ENCODE measurements at places on chromosomes 12 and 14. TPM values are rescaled to one million over a fixed set of nuclear protein-coding genes. Genes with fewer than 3 reads are reported as not detected.

GRCh38 chr14:61690982-61691381, 4.3 kb upstream of the HIF1A start:
- peaks cover 5% of the 10 kb centered on the region for H3K4me1 ChIP-seq
- H3K27me3 ChIP-seq, result no peaks in the 10 kb centered on the region
- no peak overlapping the region for H3K27ac ChIP-seq
- no peaks in the 10 kb centered on the region for H3K36me3 ChIP-seq
- no peak for DNase-seq

- H3K27me3 ChIP-seq, result no peaks in the 10 kb centered on the region
- DNase-seq, result no peak
- H3K4me1 ChIP-seq, result no peaks in the 10 kb centered on the region
Measured at GRCh38 chr12:59660148-59660547, 64.3 kb downstream of the SLC16A7 start.

DNA sequence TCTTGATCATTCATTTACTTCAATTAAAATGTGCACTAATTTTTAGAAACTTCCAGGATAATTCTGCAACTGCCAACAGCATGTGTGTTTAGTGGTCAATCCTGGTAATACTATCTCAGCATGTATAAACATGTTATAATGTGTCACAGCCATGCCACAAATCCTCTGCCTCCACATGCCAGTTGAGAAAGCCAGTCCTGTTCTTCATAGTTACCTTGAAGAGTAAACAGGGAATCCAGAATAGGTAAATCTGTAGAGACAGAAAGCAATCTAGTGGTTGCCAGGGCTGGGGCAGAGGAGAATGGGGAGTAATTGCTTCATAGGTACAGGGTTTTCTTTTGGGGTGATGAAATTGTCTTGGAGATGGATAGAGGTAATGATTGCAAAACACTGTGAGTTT, 85.9 kb downstream of the ARMH4 start:
- no peak overlapping the region for H3K4me3 ChIP-seq
- no peaks in the 10 kb centered on the region for H3K36me3 ChIP-seq
- no peaks in the 10 kb centered on the region for H3K27me3 ChIP-seq
- H3K27ac ChIP-seq, result no peak overlapping the region
- no peak for DNase-seq
- no peaks in the 10 kb centered on the region for H3K4me1 ChIP-seq

DNA sequence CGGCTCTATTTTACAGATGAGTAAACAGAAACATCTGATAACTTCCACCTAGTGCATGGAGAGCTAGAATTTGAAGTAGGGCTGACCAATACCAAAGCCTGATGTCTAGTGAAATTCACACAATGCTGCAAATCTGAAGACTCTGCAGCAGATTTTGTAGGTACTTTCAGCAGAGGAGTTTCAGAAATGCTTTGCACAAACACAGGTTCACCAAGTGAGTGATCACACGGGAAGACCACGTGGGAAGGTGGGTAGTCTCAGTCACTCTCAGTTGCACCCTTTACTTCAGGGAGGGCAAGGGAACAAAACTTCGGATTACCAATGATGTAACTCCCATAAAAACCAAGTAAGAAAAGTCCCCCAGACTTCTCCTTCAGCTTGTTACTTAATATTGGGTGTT, 63.3 kb upstream of the DAAM1 start:
- peaks cover 4% of the 10 kb centered on the region for H3K27me3 ChIP-seq
- no peak overlapping the region for H3K27ac ChIP-seq
- H3K4me1 ChIP-seq, result no peaks in the 10 kb centered on the region
- no peak for DNase-seq
- no peaks in the 10 kb centered on the region for H3K36me3 ChIP-seq

- no peaks in the 10 kb centered on the region for H3K4me1 ChIP-seq
- H3K27ac ChIP-seq, result no peak overlapping the region
- no peak for DNase-seq
- no peaks in the 10 kb centered on the region for H3K36me3 ChIP-seq
- H3K4me3 ChIP-seq, result no peak overlapping the region
Measured at GRCh38 chr12:113793250-113793649, 172.9 kb downstream of the RBM19 start.

DNA sequence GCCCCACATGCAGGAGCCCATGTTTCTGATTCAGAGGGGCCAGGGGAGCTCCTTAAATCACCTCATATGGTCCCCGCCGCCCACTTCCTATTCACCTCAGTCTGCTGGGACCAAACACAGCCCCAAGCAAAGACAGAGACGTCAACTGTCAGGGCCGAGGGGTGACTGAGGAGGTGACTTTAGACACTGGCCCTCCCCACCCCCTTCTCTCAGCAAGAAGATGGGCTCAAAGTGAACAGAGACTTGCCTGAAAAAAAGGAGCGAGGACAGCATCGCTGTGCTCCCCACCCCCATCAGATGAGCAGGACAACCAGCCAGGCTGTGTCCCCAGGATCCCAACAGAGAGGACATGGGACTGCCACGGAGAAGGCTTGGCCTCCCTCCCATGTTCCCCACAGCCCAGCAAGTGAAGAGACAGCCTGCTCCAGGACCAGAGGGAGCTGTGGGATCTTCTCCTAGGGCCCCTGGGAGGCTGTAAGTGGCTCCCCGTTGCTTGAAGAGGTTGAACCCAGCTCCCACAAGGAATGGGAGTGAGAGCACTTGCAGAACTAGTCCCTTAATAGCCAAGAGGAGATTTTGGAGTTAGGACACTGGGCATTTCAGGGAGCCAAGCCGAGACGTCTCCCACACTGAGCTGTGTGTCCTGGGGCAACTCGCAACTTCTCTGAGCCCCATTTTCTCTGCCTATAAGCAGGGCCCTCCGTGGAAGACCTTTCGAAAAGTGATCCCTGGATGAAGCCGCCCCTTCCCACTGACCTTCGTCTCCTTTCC, 1.3 kb upstream of the KRT79 start:
- no peak overlapping the region for H3K27ac ChIP-seq
- H3K27me3 ChIP-seq, result no peaks in the 10 kb centered on the region
- H3K36me3 ChIP-seq, result no peaks in the 10 kb centered on the region
- H3K4me3 ChIP-seq, result no peak overlapping the region
- DNase-seq, result no peak
- peaks cover 3% of the 10 kb centered on the region for H3K4me1 ChIP-seq

DNA sequence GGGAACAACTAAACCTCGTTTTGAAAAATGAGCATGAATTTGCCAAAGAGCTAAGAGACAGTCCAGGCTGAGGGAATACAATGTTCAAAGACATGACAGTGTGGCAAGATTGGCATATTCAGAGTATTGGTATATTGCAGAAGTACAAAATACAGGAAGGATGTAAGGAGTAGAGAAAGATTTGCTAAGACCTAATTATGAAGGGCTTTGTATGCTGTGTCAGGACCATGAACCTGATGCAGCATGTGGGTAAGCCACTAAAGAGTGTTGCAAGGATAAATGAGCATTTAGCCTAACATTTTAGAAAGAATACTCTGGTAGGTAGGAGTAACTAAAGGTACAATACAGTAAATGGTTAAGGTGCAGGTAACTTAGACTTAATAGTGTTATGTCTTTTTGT, 65.1 kb downstream of the KTN1 start:
- H3K27me3 ChIP-seq, result no peaks in the 10 kb centered on the region
- no peak overlapping the region for H3K4me3 ChIP-seq
- H3K36me3 ChIP-seq, result peaks cover 45% of the 10 kb centered on the region
- H3K27ac ChIP-seq, result no peak overlapping the region

- H3K27me3 ChIP-seq, result no peaks in the 10 kb centered on the region
- H3K4me1 ChIP-seq, result no peaks in the 10 kb centered on the region
- no peak for DNase-seq
- H3K27ac ChIP-seq, result no peak overlapping the region
- no peaks in the 10 kb centered on the region for H3K36me3 ChIP-seq
Measured at GRCh38 chr12:40351976-40352375, 127.2 kb downstream of the LRRK2 start.

GRCh38 chr12:11693067-11693466, 43.6 kb downstream of the ETV6 start:
- H3K4me3 ChIP-seq, result no peak overlapping the region
- no peaks in the 10 kb centered on the region for H3K36me3 ChIP-seq
- no peak for DNase-seq
- no peaks in the 10 kb centered on the region for H3K4me1 ChIP-seq
- no peaks in the 10 kb centered on the region for H3K27me3 ChIP-seq

GRCh38 chr12:77226368-77226767, 161.0 kb upstream of the E2F7 start:
- no peak overlapping the region for H3K27ac ChIP-seq
- no peak for DNase-seq
- no peak overlapping the region for H3K4me3 ChIP-seq
- no peaks in the 10 kb centered on the region for H3K4me1 ChIP-seq
- H3K36me3 ChIP-seq, result no peaks in the 10 kb centered on the region
- no peaks in the 10 kb centered on the region for H3K27me3 ChIP-seq

DNA sequence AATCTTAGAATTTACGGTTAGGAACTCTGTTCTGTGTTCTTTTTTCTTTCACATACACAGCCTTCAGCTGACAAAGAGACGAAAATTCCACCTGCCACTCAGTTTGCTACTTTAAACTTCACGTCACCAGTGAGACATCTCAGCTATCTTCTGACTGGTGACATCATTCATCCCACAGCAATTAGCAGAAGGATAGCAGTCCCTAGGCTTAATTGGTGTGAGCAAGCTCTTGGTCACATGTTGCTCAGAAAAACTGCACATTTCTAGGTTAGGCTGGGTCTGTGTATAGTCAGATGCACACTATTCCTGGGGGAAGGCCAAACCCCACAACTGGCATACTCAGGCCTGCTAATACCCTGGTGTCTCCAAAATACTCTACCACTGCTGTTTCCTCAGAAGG, 23.9 kb downstream of the SLC7A7 start:
- no peaks in the 10 kb centered on the region for H3K27me3 ChIP-seq
- no peak overlapping the region for H3K4me3 ChIP-seq
- H3K4me1 ChIP-seq, result no peaks in the 10 kb centered on the region

GRCh38 chr14:70780396-70781075, 28.8 kb downstream of the MAP3K9 start:
- H3K4me1 ChIP-seq, result no peaks in the 10 kb centered on the region
- no peak overlapping the region for H3K27ac ChIP-seq
- no peaks in the 10 kb centered on the region for H3K27me3 ChIP-seq
- no peaks in the 10 kb centered on the region for H3K36me3 ChIP-seq
- no peak for DNase-seq

GRCh38 chr12:57896115-57896433, 45.3 kb upstream of the ATP23 start:
- H3K4me3 ChIP-seq, result peak overlapping the region; percentile 46
- peak overlapping the region; percentile 97 for H3K27ac ChIP-seq
- H3K4me1 ChIP-seq, result peaks cover 62% of the 10 kb centered on the region
- H3K36me3 ChIP-seq, result no peaks in the 10 kb centered on the region
- no peaks in the 10 kb centered on the region for H3K27me3 ChIP-seq

DNA sequence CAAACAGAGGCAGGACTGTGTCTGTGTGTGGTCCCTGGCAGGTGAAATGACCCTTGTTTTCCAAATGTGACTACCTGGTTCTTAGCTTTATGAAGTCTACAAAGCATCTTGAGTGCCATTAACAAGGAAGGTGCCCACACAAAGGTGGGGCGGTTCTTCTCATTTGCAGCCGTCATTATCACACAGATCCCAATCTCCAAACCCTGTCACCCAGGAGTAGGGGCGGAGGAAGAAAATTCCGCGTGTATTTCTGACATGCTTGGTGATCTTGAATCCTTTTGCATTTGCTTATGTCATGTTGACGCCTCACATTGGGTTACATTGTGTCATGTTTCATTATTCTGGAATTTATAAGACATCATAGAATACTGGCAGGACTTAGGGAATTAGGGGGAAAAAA, 277.3 kb downstream of the VRK1 start:
- no peak overlapping the region for H3K4me3 ChIP-seq
- no peak overlapping the region for H3K27ac ChIP-seq
- no peaks in the 10 kb centered on the region for H3K36me3 ChIP-seq

GRCh38 chr14:53603994-53604393, 352.6 kb downstream of the BMP4 start:
- no peak for DNase-seq
- no peaks in the 10 kb centered on the region for H3K36me3 ChIP-seq
- no peaks in the 10 kb centered on the region for H3K4me1 ChIP-seq
- no peaks in the 10 kb centered on the region for H3K27me3 ChIP-seq
- no peak overlapping the region for H3K27ac ChIP-seq

The CCDC196 gene
- total RNA-seq, result not detected

The TSPAN19 gene
- not detected for total RNA-seq

The ACOT6 gene
- not detected for total RNA-seq

The PTPRR gene
- not detected for total RNA-seq

The KRT72 gene
- not detected for total RNA-seq

The SFSWAP gene
- total RNA-seq, result 41.6 TPM

The ESPL1 gene
- total RNA-seq, result 54.6 TPM

The SLC4A8 gene
- 18.8 TPM for total RNA-seq

The ASIC1 gene
- total RNA-seq, result 13.5 TPM

The TBC1D30 gene
- total RNA-seq, result 8.9 TPM

The HOXC12 gene
- 5.1 TPM for total RNA-seq

The VRTN gene
- total RNA-seq, result not detected
